ENCODE measurements at places on chromosomes 2 and 18.

GRCh38 chr2:62525549-62526269 lies 19.7 kb upstream of the TMEM17 start:
- no peak for DNase-seq

DNA sequence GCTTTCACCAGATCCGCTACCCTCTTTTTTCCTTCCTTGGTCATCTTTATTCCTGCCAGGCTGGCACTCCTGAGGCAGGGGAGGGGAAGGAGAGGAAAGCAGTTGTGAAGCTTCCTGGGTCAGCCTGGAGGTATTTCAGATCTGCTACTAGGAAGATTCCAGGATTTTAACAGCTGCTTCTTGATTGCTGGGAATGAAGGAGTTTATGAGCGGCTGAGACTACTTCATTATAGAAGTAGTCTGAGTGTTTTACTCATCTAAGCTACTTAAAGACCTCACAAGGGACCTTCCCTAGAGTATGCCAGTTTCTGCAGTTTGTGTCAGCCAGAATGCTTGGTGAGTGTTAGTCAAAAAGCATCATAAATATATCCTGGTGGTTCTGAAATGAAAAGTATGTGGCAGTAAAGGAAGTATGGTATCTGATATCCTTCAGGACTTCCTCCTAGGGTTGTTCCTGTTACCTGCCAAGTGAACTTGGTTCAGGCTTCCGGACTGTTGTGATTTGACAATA lies 1.9 kb downstream of the TANC1 start:
- peak; percentile 47 for DNase-seq

- no peak for DNase-seq
Observed at GRCh38 chr2:102131564-102131963, 11.0 kb upstream of the IL1R1 start.

- DNase-seq: peak; percentile 71
Observed at GRCh38 chr2:175744000-175744399, 258.1 kb downstream of the LNPK start.

- DNase-seq: no peak
Observed at GRCh38 chr2:236568922-236569572, 578 bp upstream of the ACKR3 start.

GRCh38 chr2:202944408-202944807 lies 32.3 kb downstream of the CARF start:
- no peak for DNase-seq

DNA sequence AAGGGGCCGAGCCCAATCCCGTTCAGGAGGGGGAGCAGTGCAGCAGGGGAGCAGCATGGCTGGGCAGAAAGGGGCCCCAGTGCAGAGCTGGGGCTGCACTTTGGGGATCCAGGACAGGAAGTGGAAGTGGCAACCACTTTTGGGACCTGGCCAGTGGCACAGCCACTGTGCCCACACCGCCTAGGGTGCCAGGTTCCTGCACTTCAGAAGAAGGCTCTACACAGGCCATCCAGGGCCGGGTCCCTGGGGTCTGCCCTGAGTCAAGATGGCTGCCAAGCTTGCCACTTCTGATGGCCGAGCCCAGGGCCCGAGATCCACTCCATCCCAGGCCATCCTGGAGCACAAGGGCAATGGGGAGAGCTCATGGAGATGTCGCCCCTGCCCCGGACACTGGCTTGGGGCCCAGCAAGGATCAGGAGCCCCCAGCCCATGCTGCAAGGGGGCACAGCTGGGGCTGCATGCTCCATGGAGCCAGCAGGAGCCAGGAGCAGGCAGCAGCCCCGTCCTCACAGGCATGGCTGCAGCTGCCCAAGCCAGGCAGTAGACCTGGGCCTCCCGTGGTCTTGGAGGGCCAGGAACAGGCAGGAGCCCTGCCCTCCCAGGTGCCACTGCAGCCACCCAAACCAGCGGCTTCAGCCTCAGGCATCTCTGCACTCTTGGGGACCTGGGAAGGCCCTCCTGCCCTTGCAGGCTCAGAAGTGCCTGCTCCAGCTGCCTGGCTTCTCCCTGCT lies 35.0 kb upstream of the ID2 start:
- no peak for DNase-seq

DNA sequence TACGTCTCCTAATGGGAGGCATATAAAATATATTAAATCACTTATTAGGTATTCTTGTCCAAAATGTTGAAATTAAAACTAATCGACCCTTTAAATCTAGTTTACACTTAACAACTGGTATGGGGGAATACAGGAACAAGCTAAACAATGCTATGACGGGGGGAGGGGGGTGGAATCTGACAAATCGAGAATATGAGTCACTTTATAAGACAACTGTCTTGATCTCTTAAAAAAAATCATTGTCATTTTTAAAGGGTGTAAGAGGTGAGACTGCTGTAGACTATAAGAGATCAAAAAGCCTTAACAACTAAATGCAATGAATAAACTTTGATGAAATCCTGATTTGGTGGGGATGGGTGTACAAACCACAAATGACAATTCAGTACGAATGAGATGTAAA lies 6.0 kb downstream of the MAP3K2 start:
- DNase-seq: no peak

GRCh38 chr2:23069923-23070322 lies 315.1 kb upstream of the KLHL29 start:
- no peak for DNase-seq

GRCh38 chr2:15506229-15506819 lies 54.8 kb downstream of the NBAS start:
- no peak for DNase-seq

DNA sequence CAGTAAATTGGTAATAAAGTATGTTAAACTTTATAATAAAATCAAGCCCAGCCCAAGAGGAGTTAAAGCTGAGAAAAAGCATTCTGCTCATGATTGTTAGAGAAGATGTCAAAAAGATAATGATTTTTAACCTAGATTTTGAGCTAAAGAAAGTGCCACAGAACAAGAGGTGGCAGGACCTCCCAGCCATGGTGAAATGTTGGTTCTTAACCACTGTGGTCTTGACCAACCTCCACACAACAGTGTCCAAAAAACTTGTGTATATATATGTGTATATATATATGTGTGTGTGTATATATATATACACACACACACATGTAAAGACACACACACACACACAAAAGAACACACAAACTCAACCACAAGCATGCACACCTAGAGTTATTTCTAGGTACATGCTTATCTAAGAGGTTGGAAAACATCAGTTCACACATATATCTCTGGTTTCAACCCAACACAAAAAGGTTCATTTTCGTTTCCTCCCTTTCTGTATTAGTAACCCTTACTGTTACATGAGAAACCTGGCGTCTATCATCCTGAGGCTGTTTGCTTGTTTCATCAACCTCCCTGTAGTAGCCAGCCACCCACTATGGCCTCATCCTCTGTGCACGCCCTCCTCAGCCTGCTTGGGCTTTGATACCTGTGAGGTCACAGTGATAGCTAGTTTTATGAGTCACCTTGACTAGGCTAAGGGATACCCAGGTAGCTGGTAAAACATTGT lies 631.8 kb upstream of the ID2 start:
- DNase-seq: no peak

GRCh38 chr18:10135302-10135926 lies 221.6 kb downstream of the VAPA start:
- DNase-seq: no peak

- no peak for DNase-seq
Observed at GRCh38 chr2:134482766-134483340, 229.0 kb downstream of the MGAT5 start.

DNA sequence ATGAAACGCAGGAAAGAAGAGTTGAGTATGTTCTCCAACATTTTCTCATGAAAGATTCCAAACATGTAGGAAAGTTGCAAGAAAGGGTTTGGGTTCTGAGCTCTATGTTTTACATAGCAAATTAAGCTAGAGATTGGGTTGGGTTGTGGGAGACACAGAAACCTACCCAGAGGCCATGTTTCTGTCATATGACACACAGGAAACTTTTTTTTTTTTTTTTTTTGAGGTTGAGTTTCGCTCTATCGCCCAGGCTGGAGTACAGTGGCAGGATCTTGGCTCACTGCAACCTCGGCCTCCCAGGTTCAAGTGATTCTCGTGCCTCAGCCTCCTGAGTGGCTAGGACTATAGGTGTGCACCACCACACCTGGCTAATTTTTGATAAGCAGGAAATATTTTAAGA lies 57.6 kb downstream of the DOCK10 start:
- no peak for DNase-seq

GRCh38 chr2:101720732-101721131 lies 23.2 kb downstream of the MAP4K4 start:
- no peak for DNase-seq

DNA sequence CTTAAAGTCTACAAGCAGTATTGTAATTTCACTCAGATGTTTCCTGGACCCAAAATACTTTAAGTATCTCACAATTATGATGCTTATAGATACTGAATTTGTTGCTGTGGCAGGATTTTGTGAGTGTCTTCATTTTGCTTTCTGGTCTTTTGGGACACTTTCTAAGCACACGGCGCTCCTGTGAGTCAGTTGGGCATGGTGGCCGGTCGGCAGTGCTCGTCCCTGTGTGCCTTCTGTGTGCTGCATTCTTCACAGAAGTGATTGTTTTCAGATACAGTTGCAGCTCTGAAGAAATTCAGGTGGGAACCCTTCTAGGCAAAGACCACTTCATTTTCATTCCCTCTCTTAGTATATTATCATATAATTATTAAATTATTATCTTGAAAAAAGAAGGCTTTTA lies 273.3 kb downstream of the ZNF407 start:
- no peak for DNase-seq

GRCh38 chr18:48999569-48999968 lies 48.8 kb upstream of the SMAD7 start:
- no peak for DNase-seq

DNA sequence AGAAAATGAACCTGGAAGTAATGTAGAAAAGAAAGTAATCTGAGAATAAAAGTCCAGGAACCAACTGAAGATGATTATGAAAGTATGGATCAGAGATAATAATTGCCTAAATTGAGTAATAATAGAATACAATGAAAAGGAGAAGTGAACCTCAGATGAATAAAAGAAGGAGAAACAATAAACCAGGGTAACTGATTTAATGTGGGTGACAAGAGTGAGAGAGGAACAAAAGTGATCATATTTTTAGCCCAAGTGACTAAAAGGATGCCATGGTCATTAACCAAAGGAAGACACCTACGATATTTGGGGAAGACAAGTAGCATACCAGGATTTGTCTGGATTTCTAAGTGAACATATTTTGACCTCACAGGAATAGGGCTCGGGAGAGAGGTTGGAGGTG lies 600.6 kb downstream of the RNF144A start:
- no peak for DNase-seq

DNA sequence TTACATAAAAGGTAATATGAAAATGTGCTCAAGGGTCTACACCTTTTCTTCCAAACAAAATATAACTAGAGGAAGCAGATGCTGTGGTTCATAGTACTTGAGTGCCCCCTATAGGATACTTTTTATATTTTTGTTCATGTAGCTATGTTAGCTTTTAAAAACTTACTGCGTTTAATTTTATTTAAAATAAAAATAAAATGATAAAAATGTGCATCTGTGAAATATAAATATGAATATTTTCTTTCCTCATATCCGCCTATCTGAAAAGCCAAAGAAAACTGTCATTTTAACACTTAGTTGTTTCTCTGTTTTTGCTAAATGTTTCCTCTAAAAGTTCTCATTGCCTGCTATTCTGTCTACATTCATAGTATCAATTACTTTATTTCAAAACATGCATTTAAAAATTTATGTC lies 9.6 kb upstream of the LRP1B start:
- DNase-seq: peak; percentile 72

GRCh38 chr2:166042356-166042755 lies 85.5 kb downstream of the SCN1A start:
- no peak for DNase-seq

GRCh38 chr2:24313744-24314632 lies 46.3 kb downstream of the ITSN2 start:
- no peak for DNase-seq

GRCh38 chr2:97688062-97688827 lies 18.7 kb downstream of the C2orf92 start:
- DNase-seq: no peak

DNA sequence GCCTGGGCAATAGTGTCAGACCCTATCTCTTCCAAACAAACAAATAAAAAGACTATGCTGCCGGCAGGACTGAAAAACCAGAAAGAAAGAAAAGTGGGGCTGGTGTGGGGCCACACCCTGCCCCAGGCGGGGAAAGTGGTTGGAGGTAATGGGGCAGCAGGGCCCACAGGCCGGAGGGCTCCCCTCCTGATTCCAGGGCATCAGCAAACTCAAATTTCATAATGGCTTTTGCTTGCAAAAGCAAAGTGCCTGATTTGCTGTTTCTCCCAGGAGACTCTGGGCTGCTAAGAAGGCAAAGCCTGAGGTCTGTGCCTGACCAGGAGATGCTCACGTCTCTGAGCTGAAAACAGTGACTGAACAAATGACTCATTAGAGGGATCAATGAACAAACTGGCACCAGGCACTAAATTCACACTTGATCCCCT lies 121.9 kb downstream of the HDAC4 start:
- DNase-seq: no peak

DNA sequence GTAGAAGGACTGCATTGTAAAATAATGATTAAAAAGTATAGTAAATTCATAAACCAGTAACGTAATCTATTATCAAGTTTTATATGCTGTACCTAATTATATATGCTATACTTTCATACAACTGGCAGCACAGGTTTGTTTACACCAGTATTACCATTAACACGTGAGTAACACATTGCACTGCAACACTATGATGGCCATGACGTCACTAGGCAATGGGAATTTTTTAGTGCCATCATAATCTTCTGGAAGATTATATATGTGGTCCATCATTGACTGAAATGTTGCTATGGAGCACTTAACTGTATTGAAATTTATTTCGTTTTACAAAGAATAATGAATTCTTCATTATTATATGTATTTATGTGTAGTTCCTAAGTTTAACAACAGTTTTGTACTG lies 45.9 kb downstream of the FAM171B start:
- no peak for DNase-seq

- DNase-seq: no peak
Observed at GRCh38 chr2:225354281-225354774, 45.2 kb upstream of the NYAP2 start.

GRCh38 chr18:36718705-36719328 lies 110.0 kb downstream of the TPGS2 start:
- no peak for DNase-seq

DNA sequence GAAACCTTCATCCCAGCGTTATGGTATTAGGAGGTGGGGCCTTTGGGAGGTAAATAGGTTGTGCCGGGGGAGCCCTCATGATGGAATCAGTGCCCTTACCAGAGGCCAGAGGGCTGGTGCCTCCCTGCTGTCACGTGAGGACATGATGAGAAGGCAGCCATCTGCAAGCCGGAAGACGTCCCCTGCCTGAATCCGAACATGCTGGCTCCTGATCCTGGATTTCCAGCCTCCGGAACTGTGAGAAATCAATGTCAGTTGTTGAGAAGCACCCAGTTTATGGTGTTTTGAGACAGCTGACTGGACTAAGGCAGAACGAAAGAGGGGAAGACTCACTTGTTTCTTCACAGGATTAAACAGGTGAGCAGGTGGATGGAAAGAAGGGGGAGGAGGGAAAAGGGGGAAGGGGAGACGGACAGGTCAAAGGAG lies 13.0 kb upstream of the KLF11 start:
- no peak for DNase-seq

All from GM23338 (cell line).